Fibroblast of mammary gland (primary cell): ENCODE measurements at places on chromosomes 12 and 14.

DNA sequence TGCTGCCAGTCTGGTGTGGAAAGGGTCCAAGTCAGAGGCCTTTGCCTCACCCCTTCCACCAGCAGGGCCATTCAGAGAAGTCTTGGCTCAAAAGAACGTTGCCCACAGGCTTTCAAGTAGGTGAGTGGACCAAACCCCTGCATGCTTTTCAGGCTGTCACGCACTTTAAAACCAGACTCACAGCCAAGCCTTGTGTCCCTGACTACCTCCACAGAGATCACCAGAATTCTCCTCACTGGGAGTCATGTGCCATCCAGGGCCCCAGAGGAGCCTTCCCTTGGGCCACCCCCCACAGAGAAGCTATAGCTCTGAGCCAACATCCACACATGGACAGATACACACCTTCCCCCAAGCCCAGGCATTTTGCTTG lies 283.1 kb downstream of the DPF3 start:
- DNase-seq: no peak

GRCh38 chr12:14691560-14691959 lies 4.8 kb downstream of the GUCY2C start:
- DNase-seq: peak; percentile 3

DNA sequence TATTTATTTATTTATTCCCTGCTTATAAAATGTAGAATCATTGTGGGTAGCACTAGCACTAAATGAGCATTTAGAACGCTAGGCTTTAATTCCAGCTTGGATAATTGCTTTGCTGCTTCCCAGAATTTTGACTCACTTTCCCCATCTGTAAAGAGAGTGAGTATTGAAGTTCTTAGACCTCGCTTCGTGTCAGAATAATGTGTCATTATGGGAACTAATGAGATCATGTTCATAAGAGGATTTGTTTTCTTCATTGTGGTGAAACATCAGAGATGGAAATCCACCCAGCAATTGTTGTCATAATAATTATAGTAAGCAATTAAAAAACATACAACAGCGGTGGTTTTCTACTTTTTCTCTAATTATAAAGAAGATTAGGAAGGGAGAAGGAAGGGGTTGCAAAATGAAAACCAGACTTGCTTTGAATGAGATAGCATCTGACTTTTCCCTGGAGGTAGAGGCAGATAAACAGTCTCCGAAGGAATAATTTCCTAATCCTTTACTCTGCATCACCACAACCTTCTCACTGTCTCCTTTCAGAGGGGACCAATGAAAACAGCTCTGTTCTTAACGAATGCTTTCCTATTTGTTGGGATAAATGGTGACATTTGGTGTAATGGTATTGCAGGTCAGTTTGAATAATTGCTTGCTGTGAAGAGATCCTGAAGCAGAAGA lies 86.8 kb upstream of the ARHGAP5 start:
- peak; percentile 70 for DNase-seq

DNA sequence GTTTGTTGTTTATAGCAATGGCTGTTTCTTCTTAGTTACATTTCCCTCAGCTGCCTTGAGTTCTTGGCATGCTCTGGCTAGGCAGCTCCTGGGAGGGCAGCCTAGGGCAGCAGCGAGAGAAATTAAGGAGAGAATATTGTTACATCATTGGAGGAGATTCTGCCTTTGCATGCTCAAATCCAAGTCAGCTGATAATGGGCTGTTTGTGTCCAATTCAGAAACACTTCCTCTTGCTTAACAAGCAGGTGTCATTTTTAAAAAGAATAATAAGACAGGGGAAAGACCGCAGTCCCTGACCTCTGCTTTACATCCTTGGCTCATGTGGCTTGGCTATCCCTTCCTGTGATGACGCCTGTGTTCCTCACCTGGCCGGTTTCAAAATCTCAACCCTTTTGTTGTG lies 76.9 kb downstream of the ESR2 start:
- no peak for DNase-seq

DNA sequence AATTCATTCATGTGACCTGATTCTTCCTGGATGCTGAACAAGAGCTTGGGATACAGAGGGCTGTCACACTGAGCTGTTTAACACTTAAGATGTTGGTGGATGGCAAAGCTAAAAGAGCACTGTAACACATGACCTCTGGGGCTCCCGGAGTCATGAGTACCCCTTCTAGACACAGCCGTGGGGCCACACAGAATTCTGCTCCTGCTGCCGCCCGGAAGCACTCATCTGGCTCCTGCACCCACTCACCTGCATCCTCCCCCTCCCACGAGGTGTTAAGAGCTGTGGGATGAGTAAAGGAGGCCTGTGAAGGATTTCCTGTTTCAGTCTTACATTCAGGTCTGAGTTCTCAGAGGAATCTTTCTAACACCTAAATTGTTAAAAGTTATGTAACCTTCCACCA lies 78.0 kb upstream of the SSTR1 start:
- no peak for DNase-seq
